ENCODE measurements at places on chromosomes 2 and 18.

GRCh38 chr2:120476141-120476540 is 130.2 kb downstream of the INHBB start:
- no peak for DNase-seq

DNA sequence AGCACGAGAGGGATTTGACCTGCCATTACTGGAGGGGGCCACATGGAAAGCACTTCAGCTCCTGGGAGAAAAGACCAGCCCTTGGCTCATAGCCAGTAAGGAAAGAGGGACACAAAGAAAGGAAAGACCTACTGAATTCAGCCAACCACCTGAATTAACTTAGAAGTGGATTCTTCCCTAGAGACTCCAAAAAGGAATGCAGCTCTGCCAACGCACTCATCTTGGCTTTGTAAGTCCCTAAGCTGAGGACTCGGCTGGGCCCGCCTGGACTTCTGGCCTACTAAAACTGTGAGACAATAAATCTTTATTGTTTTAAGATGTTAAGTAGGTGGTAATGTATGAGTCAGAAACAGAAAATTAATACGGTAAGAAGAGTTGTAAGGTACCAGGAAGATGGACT is 11.5 kb downstream of the ATF2 start:
- no peak for DNase-seq

DNA sequence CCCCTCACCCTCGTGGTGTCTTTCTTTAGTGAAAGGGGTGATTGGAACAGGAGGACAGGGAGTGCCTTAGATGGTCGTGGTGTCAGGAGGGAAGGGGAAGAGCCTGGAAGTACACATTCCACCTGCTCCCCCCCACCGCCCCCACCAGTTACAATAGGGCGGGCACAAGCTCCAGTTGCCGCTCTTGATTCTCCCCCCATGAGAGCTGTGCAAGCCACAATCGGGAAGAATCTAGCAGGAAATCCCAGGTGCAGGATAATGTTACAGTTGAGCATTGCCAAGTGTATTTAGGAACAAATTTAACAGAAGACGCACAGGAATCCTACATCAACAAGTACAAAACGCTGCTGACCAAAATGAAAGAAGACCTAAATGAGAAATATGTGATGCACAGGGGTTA is 73.6 kb downstream of the ASAP2 start:
- no peak for DNase-seq

DNA sequence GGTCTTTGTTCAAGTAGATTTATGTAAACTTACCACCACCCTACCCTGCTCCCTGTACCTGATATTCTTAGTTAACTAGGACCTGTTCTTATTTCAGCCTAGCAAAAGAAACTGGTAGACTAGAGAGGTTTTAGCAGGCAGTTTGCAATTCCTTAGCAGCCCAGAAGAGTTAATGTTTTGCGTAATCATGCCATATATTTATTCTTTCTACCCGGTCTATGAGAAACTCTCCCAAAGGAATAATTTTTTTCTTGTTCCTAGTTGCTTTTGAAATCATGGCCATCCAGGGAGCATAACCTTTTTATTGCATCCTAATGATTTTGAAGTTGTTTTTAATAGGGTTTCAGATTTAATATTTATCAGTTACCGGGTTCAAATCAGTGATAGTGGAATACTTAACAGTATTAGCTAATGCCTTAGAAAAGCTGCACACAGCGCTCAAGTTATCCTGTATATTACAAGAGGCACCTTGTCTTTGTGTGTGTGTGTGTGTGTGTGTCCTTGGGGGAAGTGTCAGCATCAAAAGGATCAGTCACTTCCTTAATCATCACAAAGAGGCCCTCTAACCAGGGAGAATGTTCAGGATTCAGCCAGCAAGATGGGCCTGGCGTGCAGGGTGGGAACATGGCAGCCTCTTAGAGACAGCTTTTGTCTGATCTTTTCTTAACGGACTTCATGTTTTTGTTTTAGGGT is 52.9 kb downstream of the CABLES1 start:
- DNase-seq, result no peak

GRCh38 chr2:240209493-240209892 is 69.0 kb upstream of the OTOS start:
- no peak for DNase-seq

- no peak for DNase-seq
Observed at GRCh38 chr2:45625824-45626223, 14.8 kb upstream of the SRBD1 start.

- no peak for DNase-seq
Observed at GRCh38 chr2:127641133-127641532, 4.8 kb upstream of the GPR17 start.

- no peak for DNase-seq
Observed at GRCh38 chr18:35746826-35747339, 165.3 kb downstream of the GALNT1 start.

DNA sequence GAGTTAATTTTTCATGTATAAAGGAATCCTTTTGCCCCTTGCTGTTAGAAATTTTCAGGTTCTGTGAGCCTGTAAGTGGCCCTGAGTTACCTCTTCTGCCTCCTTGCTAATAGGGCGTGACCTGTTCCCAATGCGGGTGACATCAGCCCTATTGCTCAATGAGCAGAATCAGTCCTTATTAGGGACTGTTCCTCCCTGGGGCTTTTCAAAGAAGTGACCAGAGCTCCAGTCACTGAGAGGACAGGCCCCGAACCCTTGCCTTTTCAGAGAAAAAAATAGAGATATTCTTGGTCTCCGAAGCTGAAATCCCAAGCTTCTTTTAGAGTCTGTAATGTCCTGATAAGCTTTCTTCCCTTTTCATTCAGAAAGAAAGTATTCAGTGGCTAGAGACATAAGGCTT is 8.2 kb upstream of the APOB start:
- DNase-seq, result no peak

DNA sequence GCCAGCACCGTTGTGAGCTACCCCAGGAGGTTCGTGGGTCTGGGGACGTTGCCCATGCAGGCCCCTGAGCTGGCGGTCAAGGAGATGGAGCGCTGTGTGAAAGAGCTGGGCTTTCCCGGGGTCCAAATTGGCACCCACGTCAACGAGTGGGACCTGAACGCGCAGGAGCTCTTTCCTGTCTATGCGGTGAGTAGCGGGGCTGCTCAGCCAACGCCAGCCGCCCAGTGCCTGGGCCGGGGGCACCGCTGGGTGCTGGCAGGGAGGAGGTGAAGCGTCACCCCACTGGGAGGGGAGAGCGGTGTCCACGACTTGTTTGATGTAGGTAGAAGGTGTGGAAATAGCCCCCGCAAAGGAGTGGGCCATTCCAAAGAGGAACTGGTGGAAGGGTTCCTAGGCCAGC is 25.0 kb downstream of the ACMSD start:
- DNase-seq, result no peak

- no peak for DNase-seq
Observed at GRCh38 chr2:178419123-178419522, 31.9 kb downstream of the PRKRA start.

GRCh38 chr2:165462443-165462842 is 7.1 kb upstream of the CSRNP3 start:
- no peak for DNase-seq

GRCh38 chr2:185147361-185147760 is 549.0 kb downstream of the ZNF804A start:
- DNase-seq, result no peak

DNA sequence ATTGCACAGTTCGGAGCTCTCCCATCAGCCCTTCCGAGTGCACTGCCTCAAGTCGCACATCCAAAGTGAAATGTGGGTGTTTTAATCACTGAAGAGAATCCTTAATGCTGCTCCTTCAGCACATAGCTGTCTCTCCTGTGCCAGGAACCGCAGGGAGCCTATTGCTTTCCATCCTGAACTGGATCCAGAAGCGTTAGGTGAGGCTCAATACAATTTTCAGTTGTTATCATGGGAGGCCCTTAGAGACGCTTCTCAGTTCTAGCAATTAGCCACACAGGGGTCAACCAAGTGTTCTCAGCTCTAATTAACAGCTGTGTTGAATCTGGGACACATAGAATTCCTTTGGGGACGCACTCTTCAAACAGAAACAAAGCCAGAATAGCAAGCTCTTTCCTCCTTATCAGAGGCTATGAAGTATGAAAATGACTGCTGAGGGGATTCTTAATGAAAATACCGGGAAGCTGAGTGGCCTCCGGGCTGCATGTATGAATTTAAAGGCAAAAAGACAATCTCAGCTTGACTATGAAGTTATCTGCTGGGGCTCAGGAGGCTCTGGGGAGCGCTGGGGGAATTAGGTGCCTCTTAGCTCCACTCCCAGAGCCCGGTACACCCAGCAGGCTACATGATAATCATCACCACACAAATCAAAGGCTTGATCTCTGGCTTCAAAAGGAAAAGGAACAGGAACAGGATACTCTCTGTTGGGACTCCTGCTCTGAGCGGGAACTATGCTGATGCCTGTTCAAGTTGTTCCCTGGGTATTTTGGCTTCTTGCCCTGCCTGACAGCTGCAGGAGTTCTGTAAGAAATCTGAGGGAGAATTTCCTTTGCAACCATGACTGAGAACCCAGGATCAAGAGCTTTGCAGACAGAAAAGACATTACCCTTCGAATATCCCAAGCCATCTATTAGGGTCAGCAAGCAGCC is 55.4 kb upstream of the NCOA1 start:
- DNase-seq, result no peak

DNA sequence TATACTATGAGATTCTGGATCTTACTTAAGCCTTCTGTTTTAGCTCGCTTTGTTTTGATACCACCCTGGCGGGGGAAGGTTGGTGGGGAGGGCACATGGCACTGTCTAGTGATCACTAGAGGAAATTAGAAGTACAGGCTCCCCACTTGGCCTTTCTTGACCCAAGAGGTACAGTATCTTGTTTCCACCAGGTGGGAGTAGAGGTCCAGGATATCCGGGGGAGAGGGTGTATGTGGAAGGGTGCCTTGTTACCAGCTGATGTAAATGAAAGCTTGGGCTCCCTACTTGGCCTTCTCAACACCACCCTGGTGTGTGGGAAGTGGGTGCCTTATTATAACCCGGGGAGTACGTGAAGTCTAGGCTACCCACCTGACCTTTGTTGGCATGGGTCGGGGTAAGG is 7.5 kb downstream of the GALNT1 start:
- no peak for DNase-seq

GRCh38 chr2:69807821-69808540 is 21.5 kb upstream of the GMCL1 start:
- DNase-seq, result no peak

DNA sequence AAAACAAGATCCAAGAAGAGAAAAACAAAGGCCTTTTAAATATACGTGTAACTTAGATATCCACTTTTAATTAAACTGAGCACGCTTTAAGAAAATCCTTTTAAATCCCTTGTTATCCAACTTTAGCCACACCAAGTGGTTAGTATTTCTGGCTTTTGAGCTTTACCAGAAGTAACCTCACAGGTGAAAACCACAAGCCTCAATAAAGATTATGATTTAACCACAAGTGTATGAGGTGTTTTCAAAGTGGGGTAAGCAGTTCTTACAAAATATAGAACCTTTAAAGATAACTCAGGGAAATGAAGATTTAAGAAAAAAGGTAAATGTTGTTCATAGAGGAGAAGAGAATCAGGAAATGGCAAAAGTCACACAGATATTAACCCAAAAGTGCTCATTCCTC is 58.4 kb upstream of the CDCA7 start:
- no peak for DNase-seq

- peak; percentile 29 for DNase-seq
Observed at GRCh38 chr18:69935319-69936190, 12.1 kb downstream of the CD226 start.

DNA sequence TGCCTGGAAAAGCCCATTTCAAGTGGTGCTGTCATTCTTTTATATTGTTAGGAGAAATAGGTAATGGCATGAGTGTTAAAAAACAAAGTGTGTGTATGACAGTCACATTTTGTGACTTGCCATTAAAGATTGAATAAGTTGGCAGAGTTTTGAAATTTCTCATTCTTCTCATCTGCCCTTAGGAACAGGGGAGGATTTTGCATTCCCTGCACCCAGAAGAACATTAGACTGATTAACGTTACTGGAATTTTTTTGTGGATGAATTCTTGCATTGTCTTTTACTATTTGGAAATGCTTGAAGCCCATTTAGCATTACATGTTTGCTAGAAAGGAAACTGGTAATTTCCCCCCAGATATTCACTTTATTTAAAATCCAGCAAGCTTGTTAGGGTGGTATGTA is 162.2 kb downstream of the BABAM2 start:
- no peak for DNase-seq

- no peak for DNase-seq
Observed at GRCh38 chr2:134570676-134571075, 148.1 kb downstream of the TMEM163 start.

- no peak for DNase-seq
Observed at GRCh38 chr2:95385570-95385984, 16.9 kb upstream of the FAHD2A start.

- DNase-seq, result no peak
Observed at GRCh38 chr2:113083296-113083695, 15.5 kb downstream of the IL1F10 start.

GRCh38 chr2:142220239-142220638 is 89.4 kb upstream of the LRP1B start:
- no peak for DNase-seq

GRCh38 chr18:40186677-40187076 is 1768.4 kb upstream of the PIK3C3 start:
- DNase-seq, result no peak

- no peak for DNase-seq
Observed at GRCh38 chr2:48719480-48720177, 35.9 kb downstream of the LHCGR start.

- no peak for DNase-seq
Observed at GRCh38 chr2:119688616-119689015, 9.6 kb downstream of the TMEM177 start.

DNA sequence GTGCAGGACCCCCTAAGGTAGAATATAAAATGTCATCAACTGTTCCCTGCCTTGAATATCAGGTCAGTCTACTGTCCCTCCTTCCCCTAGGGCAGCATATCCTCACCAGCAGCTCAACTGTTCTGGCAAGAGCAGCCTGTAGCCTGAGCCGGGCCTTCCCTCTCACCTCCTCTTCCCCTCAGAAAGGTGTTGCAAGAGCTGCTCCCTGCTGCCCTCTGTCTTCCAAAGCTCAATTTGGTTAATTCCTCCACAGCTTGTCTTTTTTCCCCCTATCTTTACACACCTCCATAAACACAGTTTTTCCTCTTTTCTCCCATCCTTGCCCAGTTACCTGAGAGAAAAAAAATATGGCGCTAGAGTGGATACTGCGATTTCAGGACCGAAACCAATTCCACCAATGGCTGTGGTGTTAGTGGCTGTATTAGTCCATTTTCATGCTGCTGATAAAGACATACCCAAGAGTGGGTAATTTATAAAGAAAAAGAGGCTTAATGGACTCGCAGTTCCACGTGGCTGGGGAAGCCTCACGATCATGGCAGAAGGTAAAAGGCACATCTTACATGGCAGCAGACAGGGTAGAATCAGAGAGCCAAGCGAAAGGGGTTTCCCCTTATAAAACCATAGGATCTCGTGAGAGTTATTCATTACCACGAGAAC is 184.7 kb downstream of the MREG start:
- DNase-seq, result no peak

GRCh38 chr2:211760103-211760502 is 778.5 kb downstream of the ERBB4 start:
- no peak for DNase-seq

GRCh38 chr18:24656050-24656449 is 195.6 kb downstream of the HRH4 start:
- no peak for DNase-seq

- no peak for DNase-seq
Observed at GRCh38 chr2:143816916-143817315, 687.7 kb downstream of the ARHGAP15 start.
